Trophoblast cell (in vitro differentiated cells and primary cell): ENCODE measurements at places on chromosomes 11 and 22.

- no peaks in the 10 kb centered on the region for H3K27me3 ChIP-seq
- peak overlapping the region; percentile 99 for H3K27ac ChIP-seq
- DNase-seq: peak; percentile 79
- H3K4me1 ChIP-seq: peaks cover 28% of the 10 kb centered on the region
These were observed 60.2 kb downstream of the CDKN1C start for GRCh38 chr11:2825261-2825888.

DNA sequence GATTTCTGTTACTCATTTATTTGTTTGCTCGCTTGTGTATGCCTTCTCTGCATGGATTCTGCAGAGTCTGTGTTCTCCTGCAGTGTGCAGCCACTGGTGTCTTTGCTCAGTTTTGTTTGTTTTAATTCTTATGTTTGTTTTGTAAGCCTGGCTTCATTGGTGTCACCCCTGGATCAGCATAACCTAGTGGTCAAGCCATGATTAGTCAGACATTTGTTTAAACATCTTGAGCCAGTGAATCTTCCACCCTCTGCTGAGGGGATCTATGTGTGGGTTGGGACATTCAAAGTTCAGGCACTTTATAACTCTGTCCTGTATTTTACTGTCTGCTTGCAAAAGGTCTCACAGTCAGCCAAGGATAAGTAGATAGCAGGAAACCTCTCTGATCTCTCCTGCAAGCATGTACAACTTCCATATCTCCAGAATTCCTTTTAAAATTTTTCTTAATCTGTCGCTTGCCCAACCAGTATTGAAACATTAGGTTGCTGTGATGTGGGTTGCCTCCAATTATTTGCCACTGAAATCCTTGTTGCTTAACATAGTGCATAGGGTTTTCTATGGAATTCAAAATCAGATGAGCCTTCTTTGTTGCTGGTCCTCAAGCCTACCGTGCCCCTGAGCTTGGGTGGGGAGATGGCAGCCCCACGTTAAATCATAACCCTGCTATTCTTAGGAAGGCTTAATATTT, 86.8 kb downstream of the KCNQ1OT1 start:
- H3K4me1 ChIP-seq: no peaks in the 10 kb centered on the region
- no peak overlapping the region for H3K4me3 ChIP-seq
- peak; percentile 74 for DNase-seq
- H3K27ac ChIP-seq: no peak overlapping the region
- H3K36me3 ChIP-seq: no peaks in the 10 kb centered on the region

- no peak for DNase-seq
- no peaks in the 10 kb centered on the region for H3K36me3 ChIP-seq
- no peak overlapping the region for H3K27ac ChIP-seq
- H3K4me1 ChIP-seq: no peaks in the 10 kb centered on the region
- H3K27me3 ChIP-seq: no peaks in the 10 kb centered on the region
These were observed 86.9 kb upstream of the WNT11 start for GRCh38 chr11:76293189-76293631.

DNA sequence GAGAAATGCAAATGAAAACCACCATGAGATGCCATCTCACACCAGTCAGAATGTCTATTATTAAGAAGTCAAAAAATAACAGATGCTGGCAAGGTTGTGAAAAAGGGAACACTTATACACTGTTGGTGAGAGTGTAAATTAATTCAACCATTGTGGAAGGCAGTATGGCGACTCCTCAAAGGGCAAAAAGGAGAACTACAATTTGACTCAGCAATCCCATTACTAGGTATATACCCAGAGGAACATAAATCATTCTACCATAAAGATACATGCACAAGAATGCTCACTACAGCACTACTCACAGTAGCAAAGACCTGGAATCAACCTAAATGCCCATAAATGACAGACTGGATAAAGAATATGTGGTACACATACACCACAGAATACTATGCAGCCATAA, 161.1 kb upstream of the PDGFD start:
- no peak overlapping the region for H3K4me3 ChIP-seq
- no peaks in the 10 kb centered on the region for H3K4me1 ChIP-seq
- no peak overlapping the region for H3K27ac ChIP-seq

- DNase-seq: no peak
- no peaks in the 10 kb centered on the region for H3K4me1 ChIP-seq
- no peak overlapping the region for H3K27ac ChIP-seq
- no peak overlapping the region for H3K4me3 ChIP-seq
- H3K27me3 ChIP-seq: no peaks in the 10 kb centered on the region
- H3K36me3 ChIP-seq: no peaks in the 10 kb centered on the region
These were observed 7.4 kb downstream of the HTR3A start for GRCh38 chr11:113982306-113982705.

GRCh38 chr22:17035246-17035645, 27.2 kb upstream of the GAB4 start:
- H3K27ac ChIP-seq: no peak overlapping the region
- DNase-seq: no peak
- no peak overlapping the region for H3K4me3 ChIP-seq
- H3K36me3 ChIP-seq: no peaks in the 10 kb centered on the region
- no peaks in the 10 kb centered on the region for H3K27me3 ChIP-seq

DNA sequence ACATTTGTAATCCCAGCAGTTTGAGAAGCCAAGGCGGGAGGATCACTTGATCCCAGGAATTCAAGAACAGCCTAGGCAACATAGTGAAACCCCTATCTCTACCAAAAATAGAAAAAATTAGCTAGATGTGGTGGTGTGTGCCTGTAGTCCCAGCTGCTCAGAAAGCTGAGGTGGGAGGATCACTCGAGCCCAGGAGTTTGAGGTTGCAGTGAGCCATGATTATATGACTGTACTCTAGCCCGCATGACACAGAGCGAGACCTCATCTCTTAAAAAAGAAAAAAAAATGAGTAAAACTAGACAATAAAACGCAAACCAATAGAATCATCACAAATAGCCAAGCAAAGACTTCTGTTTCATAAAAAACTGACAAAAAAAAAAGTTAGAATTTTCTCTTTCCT, 21.8 kb downstream of the NUCB2 start:
- no peak overlapping the region for H3K27ac ChIP-seq
- H3K27me3 ChIP-seq: no peaks in the 10 kb centered on the region
- no peak for DNase-seq
- no peak overlapping the region for H3K4me3 ChIP-seq
- H3K4me1 ChIP-seq: no peaks in the 10 kb centered on the region
- H3K36me3 ChIP-seq: no peaks in the 10 kb centered on the region

DNA sequence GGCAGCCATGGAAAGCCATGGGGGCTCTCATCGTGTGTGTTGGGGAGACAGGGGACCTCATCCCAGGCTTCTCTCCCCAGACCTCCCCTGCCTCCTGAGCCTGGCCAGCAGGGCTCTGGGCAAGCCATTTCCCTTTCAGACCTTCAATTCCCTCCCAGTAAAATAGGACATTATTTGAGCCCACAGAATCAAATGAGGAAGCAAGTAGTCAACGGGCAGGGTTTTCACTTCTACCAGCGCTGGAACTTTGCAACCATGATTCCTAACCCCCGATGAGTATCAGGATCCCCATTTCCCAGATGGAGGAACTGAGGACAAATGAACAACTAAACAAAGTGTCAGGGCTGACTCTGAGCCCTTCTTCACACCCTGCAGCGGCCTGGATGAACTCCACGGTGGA, 48.9 kb upstream of the TCF20 start:
- H3K36me3 ChIP-seq: no peaks in the 10 kb centered on the region
- no peaks in the 10 kb centered on the region for H3K27me3 ChIP-seq
- DNase-seq: no peak
- no peak overlapping the region for H3K27ac ChIP-seq

DNA sequence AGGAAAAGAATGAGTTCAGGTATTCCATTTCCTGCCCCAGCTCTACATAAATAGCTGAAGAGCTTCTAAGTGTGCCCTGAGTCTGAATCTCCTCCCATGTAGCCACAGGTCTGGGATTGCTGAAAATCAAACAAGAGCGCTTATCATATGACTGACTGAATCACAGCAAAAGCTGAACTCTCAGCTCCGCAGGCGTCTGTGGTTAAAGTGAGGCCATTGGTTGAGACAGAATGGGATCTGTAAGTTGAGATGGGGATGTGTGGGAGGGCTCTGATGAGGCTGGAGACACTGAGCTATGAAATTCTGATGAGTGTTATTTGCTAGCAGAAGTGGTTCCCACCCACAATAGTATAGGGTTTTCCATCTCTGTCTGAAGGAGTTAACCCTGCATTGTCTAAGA, 637.0 kb downstream of the OPCML start:
- H3K4me3 ChIP-seq: no peak overlapping the region
- no peak overlapping the region for H3K27ac ChIP-seq
- no peaks in the 10 kb centered on the region for H3K27me3 ChIP-seq
- no peaks in the 10 kb centered on the region for H3K36me3 ChIP-seq
- no peaks in the 10 kb centered on the region for H3K4me1 ChIP-seq
- no peak for DNase-seq

DNA sequence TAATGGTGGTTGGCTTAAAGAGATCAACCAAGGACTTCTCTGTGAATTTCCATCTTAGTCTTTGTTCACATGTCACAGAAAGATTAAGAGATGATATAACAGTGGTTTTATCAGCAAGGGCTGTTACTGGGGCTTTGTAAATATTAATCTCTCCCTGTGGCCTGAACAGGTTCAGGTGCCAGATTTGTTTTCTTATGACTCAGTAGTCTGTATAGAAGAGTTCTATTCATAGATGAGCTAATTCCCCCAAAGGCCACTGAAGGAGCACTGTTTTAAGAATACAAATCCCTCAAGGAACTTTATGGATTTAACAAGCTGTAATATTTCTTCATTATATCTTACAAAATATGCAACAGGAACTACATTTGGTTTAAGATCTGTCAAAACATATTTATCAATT, 50.4 kb downstream of the TCP11L1 start:
- H3K27me3 ChIP-seq: no peaks in the 10 kb centered on the region
- peaks cover 11% of the 10 kb centered on the region for H3K36me3 ChIP-seq
- H3K27ac ChIP-seq: no peak overlapping the region
- H3K4me1 ChIP-seq: no peaks in the 10 kb centered on the region
- H3K4me3 ChIP-seq: no peak overlapping the region

GRCh38 chr11:65066315-65066714, 8.0 kb upstream of the NAALADL1 start:
- no peak for DNase-seq
- peaks cover 10% of the 10 kb centered on the region for H3K4me1 ChIP-seq
- no peaks in the 10 kb centered on the region for H3K27me3 ChIP-seq
- H3K36me3 ChIP-seq: no peaks in the 10 kb centered on the region

DNA sequence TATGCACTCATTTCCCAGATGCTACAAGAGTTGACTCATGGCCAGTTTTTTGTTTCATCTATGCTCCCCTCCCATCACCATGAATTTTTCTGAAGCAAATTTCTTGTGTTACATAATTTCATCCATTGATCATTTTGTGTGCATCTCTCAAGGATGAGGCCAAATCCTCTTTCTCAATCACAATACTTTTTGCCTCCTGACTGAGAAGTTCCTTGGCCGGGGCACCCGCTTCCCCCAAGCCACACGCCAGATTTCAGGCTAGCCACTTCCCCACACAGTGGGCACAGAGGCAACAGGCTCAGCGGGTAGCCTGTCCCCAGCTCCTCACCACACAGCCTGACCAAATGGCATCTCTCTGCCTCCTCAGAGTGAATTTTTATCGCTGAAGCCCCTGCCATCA, 9.8 kb upstream of the DSCAML1 start:
- no peak overlapping the region for H3K4me3 ChIP-seq
- H3K4me1 ChIP-seq: no peaks in the 10 kb centered on the region
- no peaks in the 10 kb centered on the region for H3K36me3 ChIP-seq
- no peaks in the 10 kb centered on the region for H3K27me3 ChIP-seq
- H3K27ac ChIP-seq: no peak overlapping the region
- no peak for DNase-seq

GRCh38 chr11:17550450-17551346, 3.6 kb downstream of the OTOG start:
- no peak for DNase-seq
- no peaks in the 10 kb centered on the region for H3K27me3 ChIP-seq
- no peak overlapping the region for H3K27ac ChIP-seq
- no peaks in the 10 kb centered on the region for H3K36me3 ChIP-seq
- H3K4me1 ChIP-seq: peaks cover 7% of the 10 kb centered on the region

- H3K27me3 ChIP-seq: no peaks in the 10 kb centered on the region
- no peaks in the 10 kb centered on the region for H3K36me3 ChIP-seq
- no peaks in the 10 kb centered on the region for H3K4me1 ChIP-seq
- no peak for DNase-seq
- no peak overlapping the region for H3K27ac ChIP-seq
- H3K4me3 ChIP-seq: no peak overlapping the region
These were observed 111.1 kb downstream of the TP53I11 start for GRCh38 chr11:44839458-44840084.

DNA sequence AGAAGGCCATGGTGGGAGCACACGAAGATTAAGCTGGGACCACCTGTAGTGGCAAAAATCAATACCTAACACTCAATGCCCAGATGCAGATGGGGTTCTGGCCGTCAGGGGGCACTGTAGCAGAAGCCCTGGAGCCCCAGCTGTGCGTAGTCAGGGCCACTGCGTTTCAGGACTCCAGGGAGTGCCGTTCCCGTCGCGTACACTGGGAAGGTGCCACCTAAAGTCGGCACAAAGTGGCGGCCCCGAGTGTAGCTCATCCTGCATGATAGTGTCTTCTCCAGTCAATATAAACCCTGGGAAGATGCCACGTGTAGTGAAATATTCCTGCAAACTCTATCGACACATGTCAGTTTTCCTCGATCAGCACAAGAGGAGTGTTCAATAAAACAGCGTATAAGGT, 123.8 kb upstream of the NTM start:
- no peaks in the 10 kb centered on the region for H3K4me1 ChIP-seq
- H3K27me3 ChIP-seq: no peaks in the 10 kb centered on the region

- no peak for DNase-seq
- no peaks in the 10 kb centered on the region for H3K36me3 ChIP-seq
- H3K27ac ChIP-seq: peak overlapping the region; percentile 24
- H3K27me3 ChIP-seq: no peaks in the 10 kb centered on the region
- H3K4me3 ChIP-seq: no peak overlapping the region
These were observed 7.5 kb upstream of the MIEF1 start for GRCh38 chr22:39494471-39495120.

DNA sequence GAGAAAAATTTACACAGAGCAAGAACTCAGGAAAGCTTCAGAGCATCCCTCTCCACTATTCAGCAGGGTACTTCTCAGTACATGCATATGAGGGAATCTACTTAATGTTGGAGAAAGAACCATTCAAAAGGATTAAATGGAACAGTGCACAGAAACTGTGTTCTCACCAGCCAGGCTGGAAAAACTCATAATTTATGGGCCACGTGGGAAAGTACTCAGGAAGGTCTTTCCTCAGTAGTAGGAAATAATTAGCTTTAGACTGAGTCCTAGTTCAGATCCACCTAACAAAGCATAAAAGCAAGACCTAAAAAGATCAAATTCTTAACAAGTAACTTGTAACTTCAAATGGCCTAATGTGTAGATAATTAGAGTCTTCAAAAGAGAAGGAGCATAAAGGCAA, 134.0 kb downstream of the FAM76B start:
- no peaks in the 10 kb centered on the region for H3K27me3 ChIP-seq
- no peak for DNase-seq
- H3K4me3 ChIP-seq: no peak overlapping the region

DNA sequence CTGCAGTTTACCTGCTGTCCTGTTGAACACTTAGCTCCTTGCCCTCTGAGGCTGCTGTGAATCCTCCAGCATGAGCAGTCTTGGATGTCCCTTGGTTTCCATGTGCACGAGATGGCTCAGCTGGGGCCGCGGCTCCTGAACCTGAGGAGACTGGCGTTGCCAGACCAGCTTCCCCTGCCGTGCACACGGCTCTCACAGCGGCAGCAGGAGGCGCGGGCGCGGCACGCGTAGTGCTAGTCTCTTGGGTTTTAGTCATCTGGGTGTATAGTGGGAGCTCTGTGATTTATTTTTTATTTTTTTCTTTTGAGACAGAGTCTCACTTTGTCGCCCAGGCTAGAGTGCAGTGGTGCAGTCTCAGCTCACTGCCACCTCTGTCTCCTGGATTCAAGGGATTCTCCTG, 54.8 kb downstream of the MUC6 start:
- no peak overlapping the region for H3K4me3 ChIP-seq
- H3K4me1 ChIP-seq: peaks cover 9% of the 10 kb centered on the region
- no peak overlapping the region for H3K27ac ChIP-seq
- DNase-seq: no peak
